B cell (primary cell): ENCODE measurements at places on chromosomes 3 and 15. TPM values are rescaled to one million over a fixed set of nuclear protein-coding genes. Genes with fewer than 3 reads are reported as not detected.

GRCh38 chr3:130894986-130895280 lies 1.0 kb downstream of the ATP2C1 start:
- DNase-seq = no peak

GRCh38 chr3:99108508-99108907 lies 207.0 kb upstream of the DCBLD2 start:
- DNase-seq = no peak

Gene SCN5A
- total RNA-seq = 0.20 and 0.36 TPM in 2 replicates

GRCh38 chr3:95055288-95055687 lies 992.4 kb downstream of the NSUN3 start:
- no peak for DNase-seq

Gene TSC22D2
- total RNA-seq = 45.9 and 48.5 TPM in 2 replicates

DNA sequence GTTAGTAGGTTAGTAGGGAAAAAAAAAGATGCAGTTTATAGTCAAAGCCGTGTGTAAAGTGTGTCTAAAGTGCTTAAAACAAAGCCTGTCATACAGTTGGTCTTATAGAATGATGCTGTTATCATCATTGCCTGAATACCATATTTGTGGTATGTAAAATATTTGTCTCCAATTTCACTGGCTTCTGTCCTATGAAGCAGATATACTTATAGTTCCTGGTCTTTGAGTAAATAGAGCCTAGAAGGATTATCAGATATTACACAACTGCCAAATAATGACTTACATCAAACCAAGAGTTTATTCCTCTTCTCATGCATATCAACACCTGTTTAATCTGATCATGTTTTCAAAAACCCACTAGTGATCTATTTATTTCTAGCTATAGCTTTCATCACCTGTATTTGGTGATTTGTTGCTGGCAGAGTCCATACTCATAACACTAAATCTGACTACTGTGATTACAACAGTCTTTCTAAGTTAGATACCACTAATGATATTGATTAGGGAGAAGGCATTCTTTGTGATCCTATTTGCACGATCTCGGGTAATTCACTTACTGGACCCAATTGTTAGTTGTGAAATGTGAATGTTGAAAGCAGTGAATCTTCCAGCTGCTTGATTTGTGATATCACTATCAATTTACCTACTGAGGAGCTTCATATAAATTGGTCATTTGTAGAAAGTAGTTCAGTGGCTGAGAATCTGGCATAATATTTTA lies 413.7 kb downstream of the LPP start:
- no peak for DNase-seq

Gene TF
- 0.27 TPM in 2 replicates for total RNA-seq

- no peak for DNase-seq
These were observed 397.2 kb downstream of the OCA2 start for GRCh38 chr15:27701956-27702355.

DNA sequence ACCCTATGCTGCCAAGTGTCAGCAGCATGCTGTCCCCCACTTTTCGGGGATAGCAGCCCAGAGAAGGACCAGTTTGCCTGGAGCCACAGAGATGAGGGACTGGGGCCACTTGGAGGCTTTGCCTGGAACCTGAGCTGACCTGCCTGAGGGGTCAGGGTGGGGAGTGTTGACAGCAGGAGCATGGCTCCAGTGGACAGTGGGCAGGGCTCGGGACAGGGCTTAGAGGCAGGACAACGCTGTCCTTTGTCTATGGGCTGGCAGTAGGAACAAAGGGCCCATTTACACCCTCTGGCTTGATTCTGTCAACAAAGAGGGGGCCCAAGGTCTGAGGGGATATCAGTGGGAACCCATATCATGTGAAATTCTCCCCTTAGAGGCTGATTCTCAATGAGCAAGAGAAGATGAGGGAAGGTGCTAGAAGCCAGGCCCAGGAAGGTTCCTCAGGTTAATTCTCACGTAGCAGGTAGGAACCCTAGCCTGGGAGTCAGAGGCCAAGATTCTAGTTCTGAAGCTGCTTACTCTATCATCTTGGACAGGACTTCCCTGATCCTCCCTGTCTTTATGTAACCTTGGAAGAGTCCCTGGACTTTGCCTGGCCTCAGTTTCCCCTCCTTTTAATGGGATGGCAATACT lies 29.7 kb upstream of the HHATL start:
- no peak for DNase-seq

- peak; percentile 66 for DNase-seq
These were observed 1.7 kb upstream of the LINGO1 start for GRCh38 chr15:77634266-77634962.

Gene AADAC
- total RNA-seq = not detected in 2 replicates

GRCh38 chr15:23438816-23439466 lies 8.1 kb downstream of the GOLGA6L2 start:
- no peak for DNase-seq

DNA sequence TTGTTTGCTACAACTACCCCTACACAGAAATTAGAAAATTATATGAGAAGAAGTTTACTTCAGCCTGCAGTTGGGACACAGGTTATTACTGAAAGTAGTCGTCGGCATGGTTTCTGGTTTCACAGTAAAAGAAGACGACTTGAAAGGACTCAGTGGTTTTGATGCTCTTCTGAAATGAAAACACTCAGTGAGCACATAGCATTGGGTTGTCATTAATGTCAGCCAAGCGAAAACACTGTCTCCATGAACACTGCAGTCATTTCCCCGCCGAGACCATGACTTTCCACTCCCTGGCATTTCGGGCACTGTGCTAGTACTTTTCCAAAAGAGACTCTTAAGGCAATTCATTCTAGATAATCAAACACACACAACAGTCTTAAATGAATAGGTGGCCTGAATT lies 69.2 kb upstream of the ICE2 start:
- DNase-seq = no peak

DNA sequence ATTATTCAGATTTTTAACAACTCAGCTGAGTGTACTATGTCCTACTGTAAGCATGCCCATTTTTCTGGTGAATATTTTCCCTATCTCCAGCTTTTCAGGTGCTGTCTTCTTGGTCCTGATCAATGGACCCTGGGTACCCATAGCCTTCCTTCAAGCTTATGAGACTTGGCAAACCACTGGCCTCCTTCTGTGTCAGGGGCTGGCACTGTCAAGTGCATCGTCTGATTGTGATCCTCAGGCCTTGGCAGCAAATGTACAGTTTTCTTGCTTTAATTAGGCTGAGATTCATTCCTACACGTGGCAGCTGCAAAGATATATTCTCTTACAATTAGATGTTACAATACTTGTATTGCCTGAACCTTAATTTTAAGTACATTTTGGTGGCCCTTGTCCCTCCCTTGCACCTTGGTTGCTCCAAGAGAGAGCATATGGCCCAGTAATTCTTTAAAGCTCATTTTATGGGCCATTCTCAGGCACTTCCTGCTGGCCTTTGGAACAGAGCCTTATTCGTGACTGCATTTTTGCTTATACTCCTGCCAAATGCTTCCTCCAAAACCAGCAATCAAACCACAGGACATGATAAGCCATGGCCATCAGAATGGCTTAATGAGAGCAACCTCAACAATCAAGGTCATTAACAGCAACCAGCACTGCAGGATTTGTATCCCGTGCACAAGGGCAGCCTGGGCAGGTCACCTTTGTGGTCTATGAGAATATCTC lies 179.9 kb downstream of the CNTN6 start:
- DNase-seq = no peak

DNA sequence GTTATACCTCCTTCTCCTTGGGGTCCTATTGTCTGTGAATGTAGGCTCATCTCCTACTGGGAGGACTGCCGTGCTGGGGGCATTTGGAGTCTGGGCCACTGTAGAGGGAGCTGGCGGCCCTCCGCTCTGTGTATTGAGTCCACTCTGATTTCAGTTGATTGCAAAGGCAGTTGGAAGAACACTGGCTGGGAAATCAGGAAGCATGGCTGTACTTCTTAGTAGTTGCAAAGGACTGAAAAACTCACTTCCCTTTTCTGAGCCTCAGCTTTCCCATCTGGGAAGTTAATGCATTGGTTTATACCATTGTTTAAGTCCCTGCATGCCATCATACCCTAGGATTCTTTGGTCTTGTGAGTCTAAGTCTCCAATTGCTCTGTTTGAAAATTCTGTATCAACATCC lies 46.7 kb downstream of the TMED3 start:
- no peak for DNase-seq

Gene HACL1
- total RNA-seq = 38.7 and 38.9 TPM in 2 replicates

Gene CP
- not detected in 2 replicates for total RNA-seq

GRCh38 chr3:197546307-197547085 lies 9.3 kb downstream of the BDH1 start:
- no peak for DNase-seq

DNA sequence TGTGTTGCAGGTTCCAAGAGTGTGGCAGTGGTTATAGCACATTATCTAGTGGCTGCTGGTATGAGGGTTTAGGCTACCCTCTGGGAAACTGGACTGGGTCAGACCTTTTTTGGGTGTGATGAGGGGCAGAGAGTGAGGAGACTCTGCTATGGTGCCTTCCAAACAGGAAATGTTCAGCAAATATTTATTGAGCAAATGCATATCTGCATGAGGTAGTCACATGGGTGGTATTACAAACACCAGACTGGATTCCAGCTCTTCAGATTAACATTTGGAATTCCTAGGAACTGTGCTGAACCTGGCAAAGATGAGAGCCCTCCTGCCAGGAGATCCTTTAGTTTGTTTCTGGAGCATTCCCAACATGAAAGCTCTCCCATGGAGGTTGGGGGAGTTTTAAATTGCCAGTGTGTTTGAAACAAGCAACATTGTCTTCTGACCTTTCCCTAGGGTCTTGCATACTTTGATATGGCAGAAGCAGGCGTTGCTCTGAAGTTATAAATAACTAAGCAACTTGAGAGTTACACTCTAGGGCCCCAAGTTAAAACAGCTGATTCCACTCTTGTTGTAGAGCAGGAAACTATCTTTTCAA lies 341.2 kb upstream of the C2CD4B start:
- no peak for DNase-seq

DNA sequence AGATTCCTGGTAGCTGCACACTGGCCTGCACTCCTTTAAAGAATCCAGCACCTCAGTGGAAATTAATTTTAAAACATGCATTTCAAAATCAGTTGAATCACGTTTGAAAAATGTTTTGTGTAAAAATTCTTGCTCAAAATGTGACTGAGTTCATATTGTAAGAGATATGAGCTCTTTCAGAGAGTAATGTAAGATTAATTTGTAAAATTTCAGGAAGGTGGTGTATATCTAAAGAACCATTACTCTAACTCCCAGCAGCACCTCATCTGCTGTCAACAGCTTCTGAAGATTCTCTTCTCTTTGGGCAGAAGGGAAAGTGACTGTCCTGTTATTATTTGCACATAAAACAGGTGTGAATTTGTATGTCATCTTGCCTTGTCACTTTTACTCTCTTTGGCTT lies 97.5 kb upstream of the PLXNA1 start:
- no peak for DNase-seq

DNA sequence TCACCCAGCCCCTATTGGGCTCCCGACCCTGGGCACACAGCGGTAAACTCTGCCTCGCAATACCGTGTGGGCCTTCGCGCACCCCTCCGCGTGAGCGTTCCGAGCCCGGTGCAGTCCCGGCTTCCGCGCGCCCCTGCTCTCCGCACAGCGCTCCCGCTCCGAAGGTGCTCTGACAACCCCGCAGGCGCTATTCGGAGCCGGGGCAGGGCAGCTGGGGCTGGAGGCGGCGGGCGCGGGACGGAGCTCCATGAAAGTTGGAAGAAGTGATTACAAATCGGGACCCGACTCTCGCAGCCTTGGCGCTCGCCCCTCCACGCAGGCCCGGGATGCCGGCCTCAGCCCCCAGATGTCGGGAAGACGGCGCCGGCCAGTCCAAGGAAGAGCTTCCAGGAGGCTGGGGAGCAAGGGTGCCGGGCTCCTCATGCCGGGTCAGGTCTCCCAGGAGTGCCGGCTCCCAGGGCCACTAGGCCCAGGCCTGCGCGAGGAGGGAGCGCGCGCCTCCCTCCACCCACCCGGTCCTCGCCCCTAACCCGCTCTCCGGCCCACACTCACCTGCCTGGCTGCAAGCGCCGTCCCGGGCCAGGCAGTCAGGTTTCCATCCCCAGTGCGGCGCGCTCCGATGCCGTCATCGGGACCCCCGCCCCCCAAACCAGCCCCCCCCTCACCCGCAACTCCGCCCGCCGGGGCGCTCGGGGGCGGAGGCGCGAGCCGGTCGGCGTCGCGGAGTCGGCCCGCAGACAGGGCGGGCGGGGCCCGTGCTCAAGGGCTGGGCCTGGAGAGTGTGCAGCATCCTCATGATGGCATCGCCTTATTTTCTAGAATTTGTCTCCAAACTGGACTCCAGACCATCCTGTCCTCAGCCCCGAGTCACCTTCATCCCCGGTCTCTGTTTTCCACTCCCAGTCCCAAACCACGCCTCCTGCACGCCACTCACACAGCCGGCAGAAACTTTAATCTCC lies at the start of gene KIF7:
TSS of gene KIF7 (minus strand) at position 621 of the 959 bp plus-strand sequence. CDS start 2,537 bp downstream, outside the sequence.
- DNase-seq = no peak

DNA sequence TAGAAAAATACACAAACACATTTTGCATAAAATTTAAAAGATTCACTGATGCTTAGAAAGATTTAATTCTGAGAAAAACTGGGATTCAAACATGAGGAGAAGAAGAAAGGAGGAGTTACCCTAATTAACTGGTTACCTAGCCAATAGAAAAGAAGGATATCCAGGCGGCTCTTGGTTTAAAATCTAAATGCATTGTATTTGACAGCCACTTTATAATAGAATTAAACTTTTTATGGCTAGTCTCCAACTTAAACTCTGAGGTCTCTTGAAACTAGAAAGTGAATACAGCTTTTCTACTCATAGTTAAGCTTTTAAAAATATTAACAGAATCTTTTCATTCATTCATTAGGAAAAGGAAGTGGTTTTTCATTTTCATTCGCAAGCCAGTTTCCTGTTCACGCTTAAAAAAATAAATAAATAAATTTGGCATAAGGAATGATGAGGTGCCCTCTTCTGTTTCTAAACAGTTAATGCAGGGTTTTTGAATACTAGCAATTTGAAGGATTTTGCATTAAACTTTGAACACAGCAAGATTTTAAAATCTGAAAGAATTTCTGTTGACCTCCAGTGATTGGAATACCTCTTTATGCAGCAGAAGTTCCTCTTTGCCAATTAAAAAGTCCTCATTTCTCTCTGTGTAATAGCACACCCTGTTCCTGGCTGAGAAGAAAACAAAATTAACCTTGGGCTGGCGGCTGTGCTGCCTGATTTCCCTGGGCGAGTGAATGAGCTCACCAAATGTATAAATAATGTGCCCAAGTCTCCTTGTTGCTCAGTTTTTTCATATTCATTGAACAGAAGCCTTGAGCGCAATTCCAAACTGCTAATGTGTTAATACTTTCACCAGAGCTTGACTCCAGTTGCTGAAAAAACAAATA lies 105.1 kb downstream of the ZMAT3 start:
- DNase-seq = peak; percentile 35

GRCh38 chr3:177525987-177526712 lies 328.9 kb upstream of the TBL1XR1 start:
- no peak for DNase-seq

- DNase-seq = no peak
These were observed 56.6 kb downstream of the RLBP1 start for GRCh38 chr15:89164712-89165211.

Gene SCG3
- not detected in 2 replicates for total RNA-seq
